BE2C (cell line): ENCODE measurements at places on chromosomes 11 and 22.
A peak's percentile ranks its signal among the peaks of the same experiment; 100 is the strongest.

DNA sequence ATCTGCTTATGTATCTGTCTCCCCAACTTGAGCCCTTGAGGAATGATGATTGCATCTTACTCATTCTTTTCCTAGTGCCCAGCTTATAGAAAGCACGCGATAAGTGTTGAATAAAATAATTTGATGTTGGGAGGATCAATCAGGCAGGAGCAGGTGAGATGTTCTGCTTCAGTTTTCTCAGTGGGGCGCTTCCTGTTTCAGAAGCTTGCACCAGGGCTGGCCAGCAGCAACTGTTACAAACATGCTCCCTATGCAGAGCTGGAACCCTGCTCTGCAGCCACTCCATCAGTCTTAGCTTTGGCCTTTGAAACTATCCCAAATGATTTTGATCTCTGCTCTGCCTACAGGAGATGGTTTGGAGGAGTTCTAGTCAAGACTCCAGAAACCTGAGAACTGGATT is 3.9 kb downstream of the ENDOD1 start:
- no peak for DNase-seq

DNA sequence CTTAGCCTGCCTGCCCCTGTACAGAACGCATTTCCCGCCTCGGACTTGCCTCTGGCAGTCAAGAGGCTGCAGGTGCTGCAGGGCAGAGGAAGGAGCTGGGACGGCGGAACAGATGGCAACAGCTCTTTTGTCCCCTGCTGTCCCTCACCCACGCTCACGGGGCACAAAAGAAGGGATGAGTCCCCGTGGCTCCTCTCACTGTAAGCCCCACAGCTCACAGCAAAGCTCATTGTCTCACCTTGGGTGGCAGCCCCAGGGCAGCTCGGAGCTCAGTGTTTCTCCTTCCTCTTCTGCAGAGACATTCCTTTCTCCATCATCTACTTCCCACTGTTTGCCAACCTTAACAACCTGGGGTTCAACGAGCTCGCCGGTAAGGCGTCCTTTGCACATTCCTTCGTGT is 24.3 kb downstream of the SLC25A18 start:
- DNase-seq, result no peak

- peak; percentile 64 for DNase-seq
Measured at GRCh38 chr11:22666688-22667439, 453 bp downstream of the GAS2 start.

DNA sequence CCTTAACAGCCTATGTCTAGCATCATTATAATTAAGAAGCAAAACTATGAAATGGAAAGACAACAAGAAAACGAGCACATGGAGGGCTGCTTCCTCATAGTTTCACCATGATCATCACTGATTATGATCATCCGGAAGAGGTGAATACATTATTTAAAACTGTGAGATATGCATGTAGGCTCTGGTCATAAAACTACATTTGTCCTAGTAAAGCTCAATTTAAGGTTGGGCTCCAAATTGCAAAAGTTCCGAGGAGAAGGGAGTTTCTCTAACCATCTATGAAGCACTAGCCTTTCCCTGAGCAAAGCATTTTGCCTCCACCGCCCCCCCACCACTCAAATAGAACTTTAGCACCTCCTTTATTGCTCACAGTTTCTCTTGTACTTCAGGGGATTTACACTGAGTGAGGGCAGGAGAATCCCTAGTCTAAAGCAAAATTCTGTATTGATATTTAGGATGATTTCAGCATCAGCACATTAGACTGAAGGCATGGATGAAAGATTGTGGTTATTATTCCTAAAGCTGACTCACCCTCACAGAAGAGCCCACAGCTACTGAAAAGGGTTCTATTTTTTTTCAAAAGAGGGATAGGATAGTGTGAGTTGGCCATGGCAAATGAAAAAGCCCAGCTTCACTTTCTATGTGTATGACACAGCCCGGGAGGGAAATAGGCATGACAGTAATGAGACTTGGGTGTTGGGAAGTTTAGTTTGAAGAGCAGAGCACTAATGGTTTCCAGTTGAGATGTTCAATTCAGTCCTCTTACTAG is 203.4 kb downstream of the CADM1 start:
- DNase-seq, result no peak

GRCh38 chr11:114068327-114068726 is 8.8 kb downstream of the ZBTB16 start:
- no peak for DNase-seq

DNA sequence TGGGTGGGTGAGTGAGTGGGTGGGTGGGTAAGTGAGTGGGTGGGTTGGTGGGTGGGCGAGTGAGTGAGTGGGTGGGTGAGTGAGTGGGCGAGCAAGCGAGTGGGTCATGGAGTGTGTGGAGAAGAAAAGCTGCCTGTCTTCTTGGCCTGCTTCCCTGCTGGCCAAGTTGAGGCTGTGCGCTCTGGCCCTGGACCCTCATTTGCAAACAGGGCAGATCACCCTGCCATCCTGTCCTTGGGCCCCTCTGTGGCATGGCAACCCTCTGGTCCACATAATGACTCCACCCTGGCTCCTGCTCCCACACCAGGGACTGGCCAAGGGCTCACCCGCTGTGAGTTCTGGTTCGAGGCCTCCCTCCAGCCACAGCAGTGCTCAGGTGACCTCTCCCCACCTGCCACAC is 35.1 kb downstream of the CAPN1 start:
- DNase-seq, result no peak

DNA sequence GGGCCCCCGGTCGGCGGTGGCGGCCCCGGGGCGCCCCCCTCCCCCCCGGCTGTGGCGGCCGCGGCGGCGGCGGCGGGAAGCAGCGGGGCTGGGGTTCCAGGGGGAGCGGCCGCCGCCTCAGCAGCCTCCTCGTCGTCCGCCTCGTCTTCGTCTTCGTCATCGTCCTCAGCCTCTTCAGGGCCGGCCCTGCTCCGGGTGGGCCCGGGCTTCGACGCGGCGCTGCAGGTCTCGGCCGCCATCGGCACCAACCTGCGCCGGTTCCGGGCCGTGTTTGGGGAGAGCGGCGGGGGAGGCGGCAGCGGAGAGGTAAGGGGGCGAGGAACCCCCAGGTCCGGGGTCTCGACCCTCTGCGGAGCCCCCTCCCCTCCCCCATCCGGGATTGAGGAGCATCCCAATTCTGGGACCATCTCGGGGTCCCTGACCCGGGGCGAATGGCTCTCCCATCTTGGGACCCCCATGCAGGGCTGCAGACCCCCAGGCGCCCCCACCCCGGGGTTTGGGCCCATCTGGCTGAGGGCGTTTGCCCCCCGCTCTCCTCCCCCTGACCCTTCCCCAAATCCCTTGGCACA is 431 bp downstream of the KMT2A start:
- peak; percentile 35 for DNase-seq

GRCh38 chr11:65315204-65315865 is 669 bp downstream of the CDC42EP2 start:
- DNase-seq, result peak; percentile 89

GRCh38 chr11:100940111-100940510 is 189.5 kb downstream of the PGR start:
- DNase-seq, result no peak

DNA sequence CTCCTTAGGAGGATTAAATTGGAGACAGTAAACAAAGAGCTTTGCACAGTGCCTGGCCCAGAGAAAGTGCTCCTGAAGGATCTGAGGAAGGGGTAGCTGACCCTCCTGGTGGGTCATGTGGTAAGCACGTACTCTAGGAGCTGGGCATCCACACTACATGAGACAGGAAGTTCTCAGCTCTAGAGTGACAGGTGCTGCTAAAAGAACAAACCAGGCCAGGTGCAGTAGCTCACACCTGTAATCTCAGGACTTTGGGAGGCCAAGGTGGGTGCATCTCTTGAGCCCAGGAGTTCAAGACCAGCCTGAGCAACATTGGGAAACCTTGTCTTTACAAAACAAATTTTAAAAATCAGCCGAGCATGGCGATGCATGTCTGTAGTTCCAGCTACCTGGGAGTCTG is 13.1 kb downstream of the SLC43A1 start:
- DNase-seq, result no peak

DNA sequence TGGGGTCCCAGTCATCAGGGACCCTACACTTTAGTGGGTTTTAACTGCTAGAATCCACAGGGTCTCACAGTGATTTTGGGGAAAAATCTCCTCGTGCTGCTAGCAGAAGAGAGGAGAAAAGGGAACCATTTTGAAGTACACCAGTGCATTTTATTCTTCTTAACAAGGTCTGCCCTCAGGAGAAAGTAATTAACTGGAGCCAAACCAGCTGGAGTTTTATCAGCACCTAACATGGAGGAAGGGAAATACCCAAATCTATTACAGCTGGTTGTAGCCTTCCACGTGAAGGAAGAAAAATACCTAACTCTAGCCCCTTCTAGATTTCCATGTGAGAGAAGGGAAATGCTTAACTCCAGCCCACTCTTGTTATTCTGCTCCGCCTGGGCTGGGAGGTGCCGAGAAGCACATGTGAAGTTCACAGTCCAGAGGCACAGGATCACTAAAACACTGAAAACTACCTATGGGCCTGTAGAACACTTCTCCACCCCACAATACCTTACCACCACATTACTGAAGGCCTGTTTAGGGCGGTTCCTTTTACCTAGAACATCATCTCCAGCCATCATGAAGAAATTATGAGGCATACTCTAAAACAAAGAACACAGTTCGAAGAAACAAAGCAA is 31.3 kb upstream of the TEAD1 start:
- DNase-seq, result no peak

- no peak for DNase-seq
Measured at GRCh38 chr11:130830566-130830965, 85.7 kb downstream of the SNX19 start.

DNA sequence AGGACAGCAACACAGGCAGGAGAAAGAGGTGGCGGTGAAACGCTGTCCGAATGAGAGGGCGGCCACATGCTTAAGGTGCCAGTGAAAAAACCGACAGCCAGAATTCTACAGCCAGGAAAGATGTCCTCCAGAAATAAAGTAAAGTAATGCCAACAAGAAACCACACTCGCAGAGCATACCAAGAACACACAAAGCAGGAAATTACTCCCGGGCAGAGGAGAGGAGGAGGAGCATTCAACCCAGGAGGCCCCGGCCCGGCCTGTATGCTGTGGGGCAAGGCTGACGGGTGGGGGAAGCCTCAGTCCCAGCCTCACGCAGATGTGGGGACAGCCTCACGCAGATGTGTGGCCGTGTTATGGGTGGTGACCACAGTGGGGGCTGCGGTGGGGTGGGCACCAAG is 28.0 kb downstream of the CHID1 start:
- DNase-seq, result no peak

DNA sequence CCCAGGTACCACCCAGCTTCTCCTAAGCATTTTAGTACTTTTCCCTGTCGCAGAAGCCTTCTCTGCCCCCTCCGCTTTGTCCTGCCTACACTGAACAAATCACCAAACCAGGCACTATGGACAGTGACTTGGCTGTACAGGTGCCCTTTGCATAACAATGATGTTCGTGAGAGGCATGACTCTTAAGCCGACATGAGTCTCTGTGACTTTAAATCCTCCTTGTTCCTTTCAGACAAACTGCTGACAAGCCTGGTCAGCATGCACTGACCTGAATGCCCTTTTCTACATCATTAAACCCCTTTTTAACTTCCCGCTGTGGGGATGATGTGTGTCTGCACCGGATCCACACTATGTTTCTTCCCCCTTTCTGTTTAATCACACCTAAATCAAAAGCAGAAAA is 16.6 kb downstream of the CAVIN3 start:
- no peak for DNase-seq

DNA sequence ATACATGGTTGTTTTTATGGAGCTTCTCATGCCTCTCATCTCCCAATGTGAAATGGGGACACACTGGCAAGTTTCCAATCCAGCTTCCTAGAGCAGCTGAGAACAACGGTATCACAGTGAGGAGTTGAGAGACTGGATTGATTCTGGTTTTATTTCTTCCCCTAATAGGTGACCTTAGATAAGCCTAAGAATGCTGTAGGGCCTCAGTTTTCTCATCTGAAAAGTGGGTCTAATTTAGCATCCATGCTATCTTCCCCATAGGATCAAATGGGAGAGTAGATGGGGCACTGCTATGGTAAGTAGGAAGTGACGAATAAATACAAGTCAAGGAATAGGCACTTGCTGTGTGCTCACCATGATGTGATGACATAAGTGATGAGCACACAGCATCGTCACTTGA is 61.1 kb upstream of the PHOX2A start:
- DNase-seq, result no peak

DNA sequence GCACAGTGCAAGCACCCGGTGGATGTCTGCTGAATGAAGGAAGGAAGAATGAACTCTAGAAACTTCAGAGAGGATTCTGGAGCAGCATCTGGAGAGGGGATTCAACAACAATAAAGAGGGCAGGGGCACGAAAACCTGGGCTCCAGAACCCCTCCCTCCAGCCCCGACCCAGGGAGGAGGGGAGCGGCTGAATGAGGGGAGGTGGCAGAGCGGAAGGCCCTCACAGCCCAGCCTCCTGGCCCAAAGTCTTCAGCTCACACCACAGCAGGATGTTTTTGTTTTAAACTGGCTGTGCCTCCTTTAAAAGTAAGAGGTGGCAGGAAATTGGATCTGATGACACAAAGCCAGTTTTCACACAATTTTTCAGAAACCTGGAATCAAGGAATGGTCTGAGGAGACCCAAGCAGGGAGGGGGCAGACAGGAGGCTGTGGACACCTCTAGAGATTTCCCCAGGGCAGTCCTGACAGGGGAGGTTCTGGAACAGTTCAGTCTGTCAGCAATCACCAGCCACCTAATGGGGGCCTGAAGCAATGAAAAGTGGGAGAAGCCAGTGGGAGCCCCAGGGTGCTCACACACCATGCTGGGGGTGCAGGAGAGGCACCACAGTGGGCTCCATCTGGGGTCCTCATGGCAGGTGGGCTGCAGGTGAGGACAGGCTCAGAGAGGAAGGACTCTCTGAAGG is 44.4 kb upstream of the TCF20 start:
- no peak for DNase-seq

- DNase-seq, result no peak
Measured at GRCh38 chr11:62595124-62595523, 3.8 kb upstream of the TUT1 start.

GRCh38 chr11:72229925-72230763 is 5.6 kb downstream of the INPPL1 start:
- no peak for DNase-seq

GRCh38 chr22:30731658-30732057 is 37.0 kb downstream of the OSBP2 start:
- DNase-seq, result no peak

- DNase-seq, result no peak
Measured at GRCh38 chr11:27612932-27613880, 87.0 kb downstream of the BDNF start.

DNA sequence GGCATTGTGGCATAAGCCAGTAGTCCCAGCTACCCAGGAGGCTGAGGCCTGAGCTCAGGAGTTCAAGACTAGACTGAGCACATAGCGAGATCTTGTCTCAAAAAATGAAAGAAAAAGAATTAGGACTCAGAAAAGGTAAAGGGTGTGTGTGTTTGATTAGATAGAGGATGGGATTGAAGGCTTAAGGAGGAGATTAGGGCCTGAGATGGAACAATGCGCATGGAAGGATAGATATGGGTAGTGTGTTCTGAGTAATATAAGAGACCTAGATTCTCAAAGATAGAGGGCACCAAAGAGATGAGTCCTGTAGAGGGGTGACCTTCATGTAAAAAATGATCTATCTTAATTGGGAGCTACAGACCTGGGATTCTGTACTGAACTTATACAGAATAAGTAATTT is 17.3 kb upstream of the RAB30 start:
- no peak for DNase-seq
